ENCODE measurements at places on chromosomes 12 and 14.

DNA sequence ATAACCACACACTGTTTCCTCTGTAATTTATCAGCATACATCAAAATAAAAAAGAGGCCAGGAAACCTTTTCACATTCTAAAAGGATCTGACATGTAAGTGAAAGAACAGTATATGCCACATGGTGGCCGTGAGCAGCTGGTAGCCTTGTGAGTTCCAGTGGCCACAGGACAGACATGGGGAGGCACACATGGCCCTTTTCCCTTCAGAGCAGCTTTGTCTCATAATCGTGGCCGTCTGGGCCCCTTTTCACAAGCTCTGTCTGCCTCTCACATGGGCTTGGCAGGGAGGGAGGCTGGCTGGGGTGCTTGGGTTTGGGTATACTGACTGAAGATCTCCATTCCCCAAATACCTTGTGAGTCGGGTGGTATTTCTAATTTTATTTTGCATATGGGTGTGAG lies 1.5 kb upstream of the ZDHHC22 start:
- DNase-seq: no peak

- DNase-seq: no peak
These were observed 14.4 kb downstream of the PABPN1 start for GRCh38 chr14:23335623-23336022.

DNA sequence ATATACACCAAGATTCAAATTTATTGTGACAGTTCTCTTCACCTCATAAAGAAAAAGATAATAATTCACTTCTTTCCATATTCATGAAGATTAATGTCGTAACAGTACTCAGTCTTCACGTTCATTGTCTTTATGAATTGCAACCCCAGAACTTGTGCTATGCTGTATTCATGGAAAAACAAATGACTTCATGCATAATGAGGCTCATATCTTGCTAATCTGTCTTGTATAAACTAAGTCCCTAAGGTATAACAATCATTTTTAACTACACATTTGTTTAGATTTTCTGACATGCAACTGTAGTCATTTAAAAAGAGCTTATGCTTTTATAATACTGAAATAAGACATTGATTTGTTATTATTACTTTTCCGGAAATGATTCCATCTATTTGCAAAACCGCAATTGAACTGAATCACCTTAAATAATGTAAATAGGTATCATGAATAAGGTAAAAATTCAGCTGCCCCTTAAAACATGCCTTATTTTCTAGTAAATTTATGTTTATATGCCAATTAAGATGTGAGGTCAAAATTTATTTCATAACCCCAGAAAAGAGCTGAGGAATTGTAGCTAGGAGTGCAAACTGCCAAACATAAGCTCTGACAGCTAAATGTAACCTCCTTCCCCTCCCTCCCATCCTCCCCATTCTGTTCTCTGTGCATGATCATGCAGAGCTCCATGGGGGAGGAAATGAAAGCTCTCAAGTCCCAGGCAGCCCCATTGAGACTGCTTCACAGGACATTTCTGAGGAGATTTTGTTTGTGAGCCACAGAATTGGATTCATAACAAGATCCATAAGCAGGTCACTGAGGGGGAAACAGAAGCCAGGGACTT lies 301.6 kb downstream of the ATP23 start:
- DNase-seq: no peak

DNA sequence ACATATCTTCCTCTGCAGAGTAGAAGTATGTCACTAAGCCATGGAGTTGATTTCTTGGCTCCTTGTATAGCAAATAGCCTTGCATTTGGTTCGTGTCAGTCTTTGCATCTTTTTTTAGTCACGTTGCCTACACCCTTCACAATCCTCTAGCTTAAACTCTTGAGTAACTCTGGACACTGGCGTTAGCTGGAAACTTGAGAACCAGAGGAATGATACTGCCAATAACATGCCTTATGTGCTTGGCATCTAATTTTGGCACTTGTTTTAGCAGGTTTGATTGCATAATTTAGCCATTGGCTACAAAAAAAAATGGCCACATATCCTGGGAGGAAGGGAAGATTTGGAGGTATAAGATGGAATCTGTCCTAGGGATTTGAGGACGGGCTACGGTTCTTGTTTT lies 136.2 kb downstream of the ETV6 start:
- no peak for DNase-seq

GRCh38 chr12:62319058-62319457 lies 58.9 kb downstream of the USP15 start:
- no peak for DNase-seq

DNA sequence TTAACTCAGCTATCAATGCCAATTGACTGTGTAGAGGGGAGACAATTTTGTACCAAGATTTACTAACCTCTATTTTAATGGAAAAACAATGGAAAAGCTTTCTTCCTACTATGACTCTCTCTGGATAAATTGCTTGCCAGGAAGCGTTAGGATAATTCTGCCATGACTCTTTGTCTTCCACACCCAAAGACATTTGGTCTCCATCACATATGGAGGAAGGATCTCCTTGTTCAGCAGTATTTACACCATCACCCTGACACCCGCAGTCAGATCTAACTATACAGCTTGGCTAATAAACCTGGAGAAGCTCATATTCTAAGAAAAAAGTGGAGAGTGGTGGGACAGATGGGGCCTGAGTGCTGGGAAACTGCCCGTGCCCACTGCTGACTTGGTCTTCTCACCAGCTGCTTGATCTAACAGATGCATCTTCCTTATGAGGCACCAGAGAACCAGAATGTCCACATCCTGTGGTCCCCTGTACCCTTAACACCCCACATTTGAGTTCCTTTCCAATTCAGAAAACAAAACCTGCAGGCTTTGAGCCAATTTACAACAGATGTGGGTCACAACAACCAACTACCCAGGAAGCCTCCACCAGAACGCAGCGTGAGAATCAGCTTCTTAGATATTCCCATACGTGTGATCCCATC lies 154.0 kb downstream of the DAD1 start:
- no peak for DNase-seq

DNA sequence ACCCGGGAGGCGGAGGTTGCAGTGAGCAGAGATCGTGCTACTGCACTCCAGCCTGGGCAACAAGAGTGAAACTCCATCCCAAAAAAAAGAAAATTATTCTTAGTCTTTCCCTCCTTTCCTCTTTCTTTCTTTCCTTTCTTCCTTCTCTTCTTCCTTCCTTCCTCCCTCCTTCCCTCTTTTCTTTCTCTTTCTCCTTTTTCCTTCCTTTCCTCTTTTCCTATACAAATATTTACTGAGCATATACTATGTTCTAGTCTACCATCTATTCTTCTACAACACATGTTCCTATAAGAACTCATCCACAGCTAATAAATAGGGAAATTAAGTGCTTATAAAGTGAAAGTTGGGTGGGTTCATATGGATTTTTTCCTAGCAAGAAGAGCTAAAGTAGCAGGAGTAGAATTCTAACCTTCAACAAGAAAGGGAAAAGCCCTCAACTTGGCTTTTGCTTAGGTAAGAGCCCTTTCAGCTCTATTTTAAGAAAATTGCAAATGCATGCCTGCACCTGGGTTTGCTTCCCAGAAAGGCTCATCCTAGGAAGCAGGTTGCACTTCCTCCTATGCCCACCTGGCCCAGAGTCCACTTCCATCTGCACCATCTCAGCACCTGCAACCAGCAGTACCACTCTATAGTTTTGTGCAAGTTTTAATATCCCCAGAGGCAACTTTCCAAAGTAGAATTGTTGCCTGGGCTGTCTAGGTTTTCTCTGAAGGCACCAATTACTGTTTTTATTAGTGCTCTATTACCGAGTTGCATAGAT lies 122.0 kb upstream of the CCND2 start:
- no peak for DNase-seq

DNA sequence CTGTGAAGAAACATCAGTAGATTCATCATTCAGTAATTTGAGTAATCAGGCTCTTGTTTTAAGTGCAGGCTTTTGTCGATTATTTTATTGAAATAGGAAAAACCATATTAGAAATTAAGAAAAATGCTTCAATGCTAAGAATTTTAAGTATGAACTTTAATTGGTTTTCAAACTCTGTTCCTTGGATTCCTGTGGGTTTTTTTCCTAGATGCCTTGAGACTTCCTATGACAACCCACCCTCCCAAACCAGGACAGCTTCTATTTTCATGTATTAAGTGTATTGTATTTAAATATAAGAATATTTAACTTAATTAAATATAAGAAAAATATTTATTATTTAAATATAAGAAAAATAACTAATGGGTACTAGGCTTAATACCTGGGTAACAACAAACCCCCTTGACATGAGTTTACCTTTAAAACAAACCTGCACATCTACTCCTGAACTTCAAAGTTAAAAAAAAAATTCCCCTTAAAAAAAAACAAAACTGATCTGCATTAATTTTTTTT lies 3.0 kb downstream of the ARHGAP5 start:
- no peak for DNase-seq

DNA sequence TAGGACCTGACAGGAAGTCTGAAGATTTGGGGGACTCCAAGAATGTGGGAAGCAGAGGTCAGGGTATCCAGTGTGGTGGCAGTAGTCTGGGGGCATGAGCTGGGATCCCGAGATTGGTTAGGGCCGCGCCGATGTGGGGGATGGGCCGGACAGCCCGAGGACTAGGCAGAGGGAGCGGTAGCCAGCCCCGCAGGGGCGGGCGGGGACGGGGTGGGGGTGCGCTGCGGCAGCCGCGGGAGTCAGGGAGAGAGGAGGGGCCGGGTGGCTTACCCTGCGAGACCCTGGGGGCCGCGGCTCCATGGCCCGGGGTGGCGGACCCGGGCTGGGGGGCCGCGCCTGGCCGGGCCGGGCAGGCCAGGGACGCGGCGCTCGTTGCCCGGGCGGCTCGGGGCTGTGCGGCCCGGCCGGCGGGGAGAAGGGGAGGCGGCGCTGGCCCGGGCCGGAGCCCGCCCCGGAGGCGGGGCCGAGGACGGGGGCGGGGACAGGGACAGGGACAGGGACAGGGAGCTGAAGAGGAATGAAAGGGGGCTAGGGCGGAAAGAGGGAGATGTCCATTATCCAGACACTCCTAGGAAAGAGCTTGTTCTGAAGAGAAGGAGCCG lies 5.6 kb downstream of the ZNF385A start:
- no peak for DNase-seq

- DNase-seq: no peak
These were observed 12.4 kb downstream of the TNS2 start for GRCh38 chr12:53062011-53062961.

DNA sequence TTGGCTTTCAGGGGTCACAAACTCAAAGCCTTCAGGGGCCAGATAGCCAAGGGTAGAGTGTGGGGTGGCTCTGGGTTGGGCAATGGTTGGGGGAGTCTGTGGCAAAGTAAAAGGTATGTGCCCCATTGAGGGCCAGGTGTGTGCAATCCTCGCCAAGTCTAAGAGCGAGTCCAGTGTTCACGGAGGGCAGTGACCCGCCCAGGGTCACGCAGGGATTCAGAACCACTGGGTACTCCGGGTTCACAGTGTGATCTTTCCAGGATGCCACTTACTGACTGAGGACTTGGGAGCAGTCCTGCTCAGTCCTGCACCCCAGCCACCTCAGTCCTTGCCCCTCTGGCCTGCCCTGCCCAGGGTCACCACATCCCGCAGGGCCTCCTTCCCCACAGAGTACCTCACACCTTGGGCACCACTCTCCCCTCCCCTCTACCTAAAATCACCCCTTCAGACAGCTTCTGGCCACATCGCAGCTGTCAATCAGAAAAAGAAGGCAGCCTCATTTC lies 15.7 kb downstream of the ZDHHC22 start:
- no peak for DNase-seq

DNA sequence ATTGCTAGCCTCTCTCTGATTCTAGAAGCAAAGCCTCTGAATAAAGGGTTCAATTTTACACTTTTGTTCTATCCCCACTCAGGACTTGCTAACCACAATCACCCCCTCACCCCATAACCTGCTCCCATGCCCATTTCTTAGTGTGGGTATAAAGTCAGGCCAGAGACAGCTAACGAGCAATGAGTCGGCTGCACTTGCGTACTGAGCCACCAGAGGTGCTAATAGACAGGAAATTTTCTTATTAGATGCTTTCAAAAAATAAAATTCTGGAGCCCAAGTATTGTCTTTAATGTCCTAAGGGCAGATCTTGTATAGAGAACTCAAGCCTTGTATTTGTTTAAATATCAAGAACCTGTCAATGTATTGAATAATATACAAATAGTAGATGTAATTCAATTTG lies 256.9 kb downstream of the SYT1 start:
- no peak for DNase-seq

DNA sequence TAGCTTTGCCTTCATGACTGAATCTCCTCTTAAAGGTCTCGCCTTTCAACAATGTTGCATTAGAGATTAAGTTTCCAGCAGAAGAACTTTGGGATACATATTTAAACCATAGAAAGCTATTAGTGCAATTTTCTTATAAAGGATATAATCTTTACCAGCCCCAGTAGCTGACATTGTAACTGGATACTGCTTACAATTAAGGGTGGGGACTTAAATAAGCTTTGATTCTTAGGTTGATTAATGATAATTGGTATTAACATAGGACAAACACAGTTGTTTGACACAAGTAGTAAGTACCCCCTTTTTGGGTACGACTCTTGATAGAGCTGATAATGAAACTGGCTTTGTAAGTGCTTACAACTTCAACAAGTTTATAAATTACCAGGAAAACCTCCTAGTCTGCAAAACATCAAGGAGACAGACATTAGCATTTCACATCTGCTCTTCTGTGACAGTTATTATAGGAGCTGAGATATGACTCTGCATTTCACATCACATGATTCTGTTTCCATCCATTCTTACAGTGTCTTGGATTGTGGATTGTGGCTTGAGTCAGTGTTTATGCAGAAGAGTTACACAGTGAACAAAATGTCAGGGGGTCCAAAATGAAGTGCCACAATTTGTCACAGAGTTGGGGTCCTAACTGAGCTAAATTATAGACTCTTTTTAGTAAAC lies 249.1 kb upstream of the E2F7 start:
- DNase-seq: no peak

DNA sequence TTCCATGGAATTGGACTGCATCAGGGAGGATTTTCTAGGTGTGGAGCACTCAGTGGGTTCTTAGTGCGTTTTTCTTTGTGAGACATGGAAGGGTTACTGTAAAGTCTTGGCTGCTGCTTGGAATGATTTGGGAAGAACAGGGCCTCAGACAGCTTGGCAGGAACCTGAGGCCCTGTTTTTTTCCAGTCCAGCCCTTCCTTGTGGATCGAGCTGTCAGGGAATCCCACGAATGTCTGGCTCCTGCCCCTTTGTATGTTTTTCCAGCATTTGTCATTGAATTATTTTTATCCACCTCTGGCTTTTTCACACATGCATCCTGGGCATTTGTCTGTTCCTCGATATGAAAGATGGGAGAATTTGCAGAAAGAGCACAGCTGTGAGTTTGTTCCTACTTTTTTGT lies 158.5 kb downstream of the TGFB3 start:
- DNase-seq: no peak

GRCh38 chr12:25583545-25583944 lies 30.5 kb upstream of the LMNTD1 start:
- DNase-seq: no peak

DNA sequence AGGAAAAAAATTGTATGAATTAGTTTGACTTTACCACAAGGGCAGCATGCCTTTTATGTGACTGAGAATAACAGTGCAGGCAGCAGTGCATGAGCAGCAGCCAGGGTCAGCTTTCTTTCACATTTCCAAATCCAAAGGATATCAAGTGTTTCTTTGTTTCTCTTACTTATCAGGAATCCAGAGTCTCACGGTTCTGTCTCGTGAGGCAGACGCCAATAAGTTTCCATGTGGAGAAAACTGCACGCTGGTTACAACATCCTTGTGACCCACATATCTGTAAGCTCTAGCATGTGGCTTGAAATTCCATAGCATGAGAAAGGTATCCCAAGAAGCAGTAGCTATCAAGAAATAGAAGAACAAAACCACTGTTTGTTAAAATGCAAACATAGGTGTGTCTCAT lies 27.6 kb downstream of the GALNT4 start:
- no peak for DNase-seq

All from T-cell (primary cell).